ENCODE measurements at places on chromosomes 11 and 22.

GRCh38 chr22:30241576-30242371 is 4.8 kb downstream of the LIF start:
- no peak for DNase-seq

DNA sequence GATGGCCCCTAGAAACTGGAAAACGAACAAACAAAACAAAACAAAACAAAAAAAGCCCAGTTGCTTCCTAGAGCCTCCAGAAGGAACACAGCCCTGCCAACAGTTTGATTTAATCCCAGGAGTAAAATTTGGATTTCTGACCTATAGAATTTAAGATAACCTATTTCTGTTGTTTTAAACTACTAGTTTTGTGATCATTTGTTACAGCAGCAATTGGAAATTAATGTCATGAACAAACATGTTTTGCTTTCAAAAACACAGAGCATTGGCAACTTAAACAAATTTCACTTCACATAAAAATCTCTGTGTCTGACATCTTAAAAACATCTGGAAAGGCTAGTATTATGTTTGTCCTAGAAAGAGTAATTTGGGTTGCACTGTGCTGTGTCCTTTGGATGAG is 437.3 kb downstream of the METTL15 start:
- no peak for DNase-seq

GRCh38 chr11:101346591-101346990 is 217.0 kb upstream of the PGR start:
- no peak for DNase-seq

- DNase-seq = peak; percentile 50
These were observed 116.8 kb upstream of the NNMT start for GRCh38 chr11:114179234-114179941.

GRCh38 chr11:11722861-11723260 is 101.1 kb upstream of the GALNT18 start:
- no peak for DNase-seq

DNA sequence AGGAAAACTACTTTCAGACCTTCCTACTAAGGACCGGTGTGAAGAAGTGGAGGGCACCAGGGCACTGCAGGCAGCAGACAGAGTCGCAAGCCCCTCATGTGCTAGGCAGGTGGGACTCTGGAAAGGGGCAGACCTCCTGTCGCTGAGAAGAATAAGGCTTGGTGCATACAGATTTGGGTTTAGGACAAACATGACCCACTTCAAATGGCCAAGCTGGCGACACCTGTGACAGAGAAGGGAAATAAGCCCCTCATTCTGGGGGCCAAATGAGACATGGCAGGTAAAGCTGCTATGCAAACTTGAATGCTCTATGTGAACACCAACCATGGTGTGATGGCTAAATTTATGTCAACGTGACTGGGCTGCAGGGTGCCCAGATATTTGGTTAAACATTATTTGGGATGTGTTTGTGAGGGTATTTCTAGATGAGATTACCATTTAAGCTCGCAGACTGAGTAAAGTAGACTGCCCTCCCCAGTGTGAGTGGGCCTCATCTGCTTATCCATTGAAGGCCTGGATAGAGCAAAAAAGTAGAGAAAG is 112.4 kb upstream of the PITPNB start:
- DNase-seq = no peak

- no peak for DNase-seq
These were observed 1115.6 kb upstream of the CNTN5 start for GRCh38 chr11:97905101-97905500.

DNA sequence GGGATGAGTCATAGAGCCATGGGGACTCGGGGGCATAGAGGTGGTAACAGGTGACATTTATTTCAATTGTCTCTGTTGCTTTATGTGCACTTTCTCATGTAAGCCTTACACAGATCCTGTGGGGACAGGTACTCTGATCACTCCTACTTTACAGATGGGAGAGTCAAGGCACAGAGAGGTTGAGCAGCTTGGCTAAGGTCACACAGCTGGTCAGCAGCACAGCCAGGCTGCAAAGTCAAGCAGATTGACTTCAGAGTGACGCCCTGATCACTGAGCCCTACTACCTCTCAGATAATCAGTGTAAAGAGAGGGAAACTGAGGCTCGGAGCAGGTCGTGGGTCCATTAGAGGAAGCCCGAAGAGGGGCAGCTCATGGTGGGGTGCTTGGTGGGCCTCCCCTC is 3.5 kb downstream of the TMPRSS6 start:
- no peak for DNase-seq

DNA sequence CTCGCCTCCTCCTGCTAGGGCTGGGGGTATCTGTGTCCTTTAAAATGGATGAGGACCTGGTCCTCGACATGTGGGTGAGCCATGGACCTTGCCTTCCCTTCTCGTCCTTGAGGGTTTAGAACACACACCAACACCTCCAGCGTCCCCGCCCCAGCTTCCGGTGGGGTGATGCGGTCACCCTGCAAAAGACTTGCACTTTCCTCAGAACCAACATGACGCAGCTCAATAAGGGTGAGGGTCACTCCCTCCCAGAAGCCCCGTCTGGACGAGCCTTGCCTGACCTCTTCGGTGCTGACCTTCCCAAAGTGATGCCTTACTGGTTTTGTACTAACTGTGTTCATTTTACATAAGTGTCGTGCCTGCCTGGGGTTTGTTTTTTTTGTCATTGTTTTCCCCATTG is 41.0 kb downstream of the DBX1 start:
- no peak for DNase-seq

GRCh38 chr11:44621784-44622183 is 56.3 kb downstream of the CD82 start:
- no peak for DNase-seq

DNA sequence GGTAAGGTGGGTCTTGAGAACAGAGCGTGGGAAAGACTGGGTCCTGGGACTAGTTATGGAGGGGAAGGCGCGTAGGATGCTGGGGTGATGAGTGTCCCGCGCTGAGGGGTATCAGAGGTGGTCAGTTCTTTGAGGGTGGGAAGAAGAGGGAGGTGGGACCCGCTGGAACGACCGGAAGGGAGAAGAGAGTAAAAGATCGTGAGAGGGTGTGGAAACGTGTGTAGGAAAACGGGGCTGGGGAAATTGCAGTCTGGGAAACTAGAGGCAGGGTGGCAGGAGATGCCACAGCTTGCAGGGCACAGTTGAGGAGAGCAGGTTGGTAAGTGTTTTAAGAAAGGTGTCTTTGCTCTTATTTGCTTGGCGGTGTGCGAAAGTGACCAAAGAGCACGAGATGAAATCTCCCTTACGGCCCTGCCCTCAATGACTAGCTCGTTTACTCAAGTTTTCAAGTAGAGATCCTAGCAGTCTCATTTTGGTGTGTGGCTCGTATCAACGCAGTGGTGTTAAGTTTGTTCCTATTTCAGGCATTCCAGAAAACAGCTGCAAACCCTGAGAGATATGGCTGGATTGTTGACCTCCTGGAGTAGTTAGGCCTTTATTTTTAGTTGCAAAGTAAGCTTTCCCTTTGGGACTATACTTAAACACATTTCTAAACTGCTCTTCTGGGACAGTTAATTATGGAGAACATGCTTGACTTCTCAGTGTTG is 615 bp downstream of the STT3A start:
- DNase-seq = peak; percentile 40

- peak; percentile 98 for DNase-seq
These were observed 725.5 kb downstream of the METTL15 start for GRCh38 chr11:28833670-28834069.

- DNase-seq = no peak
These were observed 78.3 kb downstream of the CTTN start for GRCh38 chr11:70476669-70477068.

DNA sequence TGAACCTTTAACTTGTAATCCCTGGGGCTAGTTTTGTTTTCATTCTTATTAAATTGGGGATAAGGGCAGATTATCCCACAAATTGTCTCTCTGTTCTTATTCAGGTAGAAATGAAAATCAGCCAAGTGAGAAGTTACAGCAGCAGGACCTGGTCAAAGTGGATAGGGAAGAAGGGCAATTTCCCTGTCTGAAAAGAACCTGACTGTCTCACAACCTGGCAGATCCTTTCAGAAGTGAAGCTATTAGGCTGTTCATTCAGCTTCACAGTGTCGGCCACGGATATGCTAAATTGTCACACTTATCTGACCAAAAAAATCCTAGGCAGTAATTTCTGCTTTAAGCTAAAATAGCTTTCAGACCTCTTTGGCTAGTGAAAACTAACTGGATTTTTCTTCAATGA is 712.6 kb upstream of the ANO5 start:
- no peak for DNase-seq

DNA sequence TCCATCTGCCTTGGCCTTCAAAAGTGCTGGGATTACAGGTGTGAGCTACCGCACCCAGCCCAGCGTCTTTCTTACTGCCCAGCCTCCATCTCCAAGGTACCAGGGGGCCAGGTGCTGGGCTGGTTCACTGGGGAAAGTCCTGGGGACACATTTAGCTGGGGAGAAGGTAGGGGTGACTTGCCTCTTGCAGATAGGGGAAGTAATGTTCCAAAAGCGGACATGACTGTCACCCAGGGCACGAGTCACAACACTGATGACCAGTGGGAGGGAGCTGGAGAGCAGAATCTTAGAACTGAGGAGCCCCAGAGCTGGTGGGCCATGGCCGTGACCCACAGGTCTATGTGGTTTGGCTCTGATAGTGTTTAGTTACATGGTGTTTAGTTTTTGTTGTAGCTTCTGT is 2.4 kb upstream of the SLC15A3 start:
- no peak for DNase-seq

DNA sequence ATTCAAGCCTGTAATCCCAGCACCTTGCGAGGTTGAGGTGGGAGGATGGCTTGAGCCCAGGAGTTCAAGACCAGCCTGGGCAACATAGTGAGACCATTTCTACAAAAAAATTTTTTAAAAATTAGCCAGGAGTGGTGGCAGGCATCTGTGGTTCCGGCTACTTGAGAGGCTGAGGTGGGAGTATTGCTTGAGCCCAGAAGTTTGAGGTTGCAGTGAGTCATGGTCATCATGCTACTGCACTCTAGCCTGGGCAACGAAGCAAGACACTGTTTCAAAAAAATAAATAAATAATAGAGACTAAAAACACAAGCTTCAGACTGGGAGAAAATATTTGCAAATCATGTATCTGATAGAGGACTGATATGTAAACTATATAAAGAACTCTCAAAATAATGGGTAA is 33.2 kb downstream of the BTBD10 start:
- DNase-seq = no peak

- DNase-seq = no peak
These were observed 16.0 kb downstream of the ADM start for GRCh38 chr11:10320736-10321465.

GRCh38 chr22:32691101-32691500 is 110.4 kb upstream of the TIMP3 start:
- no peak for DNase-seq

- no peak for DNase-seq
These were observed 21.2 kb downstream of the MS4A4E start for GRCh38 chr11:60221692-60222091.

DNA sequence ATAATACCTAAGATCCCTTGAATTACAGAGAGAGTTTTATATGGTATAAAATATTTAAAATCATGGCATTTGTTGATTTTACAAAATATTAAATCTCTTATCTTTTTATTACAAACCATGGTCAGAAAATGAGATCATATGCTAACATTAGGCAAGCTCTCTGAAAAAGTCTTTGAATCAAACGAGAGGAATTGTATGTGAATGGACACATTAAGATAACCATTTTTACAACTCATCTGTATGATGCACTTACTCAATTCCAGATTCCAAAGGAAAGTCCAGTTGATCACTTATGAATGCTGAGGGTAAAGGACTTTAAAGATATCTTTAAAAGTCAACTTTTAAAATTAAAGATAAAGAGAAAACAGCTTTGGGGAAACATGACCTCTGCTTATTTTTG is 83.5 kb upstream of the LUZP2 start:
- no peak for DNase-seq

- DNase-seq = no peak
These were observed 96.6 kb downstream of the BCR start for GRCh38 chr22:23276656-23277582.

DNA sequence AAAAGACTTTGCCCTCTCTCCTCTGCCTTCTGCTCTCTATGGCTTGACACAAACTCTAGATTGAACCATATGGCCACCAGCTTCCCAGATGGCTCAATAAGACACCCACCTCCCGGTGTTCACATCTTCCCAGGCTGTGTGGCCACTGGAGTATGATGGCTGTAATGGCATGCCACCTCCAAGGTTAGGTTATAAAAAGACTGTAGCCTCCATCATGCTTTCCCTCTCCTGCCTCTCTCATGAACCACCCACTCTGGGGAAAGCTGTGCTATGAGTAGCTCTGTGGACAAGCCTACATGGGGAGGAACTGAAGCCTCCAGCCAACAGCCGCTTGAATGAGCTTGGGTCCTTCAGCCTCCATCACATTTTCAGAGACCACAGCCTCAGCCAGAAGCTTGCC is 479.2 kb downstream of the MIAT start:
- no peak for DNase-seq

- no peak for DNase-seq
These were observed 450 bp downstream of the MAP4K2 start for GRCh38 chr11:64802370-64803157.

- peak; percentile 39 for DNase-seq
These were observed 231.0 kb downstream of the DDX10 start for GRCh38 chr11:108895579-108896480.

GRCh38 chr11:90229791-90230190 is 6.9 kb upstream of the CHORDC1 start:
- no peak for DNase-seq

- DNase-seq = no peak
These were observed 1097.6 kb downstream of the TBC1D22A start for GRCh38 chr22:47859881-47860525.

GRCh38 chr11:62245271-62245753 is 3.3 kb downstream of the SCGB1D2 start:
- DNase-seq = peak; percentile 48

DNA sequence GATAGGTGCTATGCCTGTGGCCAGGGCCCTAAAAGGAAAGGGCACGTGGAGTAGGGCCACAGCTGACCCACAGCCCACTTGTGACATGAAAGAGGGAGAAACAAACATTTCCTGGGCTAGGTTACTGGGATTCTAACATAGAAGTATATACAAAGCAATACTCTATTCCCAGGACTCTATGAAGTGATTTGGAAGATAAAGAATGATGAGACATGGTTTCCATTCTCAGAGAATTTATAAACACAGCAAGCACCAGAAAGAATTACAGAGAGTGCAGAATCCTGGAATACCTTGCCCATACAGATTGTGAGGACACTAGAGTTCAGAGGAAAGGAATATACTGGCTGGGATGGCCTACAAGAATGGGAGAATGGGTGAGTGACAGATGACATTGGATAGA is 86.4 kb downstream of the KIRREL3 start:
- no peak for DNase-seq

DNA sequence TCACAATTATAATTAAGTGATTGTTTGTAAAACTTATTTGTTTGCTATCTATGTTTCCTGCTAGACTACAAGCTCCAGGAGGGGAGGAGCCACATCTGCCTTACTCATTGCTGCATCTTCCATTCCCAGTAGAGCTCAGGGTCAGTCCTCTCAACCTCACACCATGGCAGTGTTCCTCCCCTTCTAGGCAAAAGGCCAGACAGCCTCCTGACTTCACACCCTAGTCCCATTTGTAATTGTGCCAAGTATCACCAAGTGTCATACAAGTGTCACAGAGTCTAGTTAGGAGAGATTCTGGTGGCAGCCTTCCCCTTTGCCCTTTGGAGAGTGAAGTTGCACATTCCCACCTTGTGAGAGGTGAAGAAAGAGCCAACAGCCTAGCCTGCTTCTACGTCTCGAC is 490.4 kb downstream of the INSC start:
- no peak for DNase-seq

Data from lung microvascular endothelial cell (primary cell).